ENCODE measurements at places on chromosomes 6 and 20. TPM values are rescaled to one million over a fixed set of nuclear protein-coding genes. Genes with fewer than 3 reads are reported as not detected.

DNA sequence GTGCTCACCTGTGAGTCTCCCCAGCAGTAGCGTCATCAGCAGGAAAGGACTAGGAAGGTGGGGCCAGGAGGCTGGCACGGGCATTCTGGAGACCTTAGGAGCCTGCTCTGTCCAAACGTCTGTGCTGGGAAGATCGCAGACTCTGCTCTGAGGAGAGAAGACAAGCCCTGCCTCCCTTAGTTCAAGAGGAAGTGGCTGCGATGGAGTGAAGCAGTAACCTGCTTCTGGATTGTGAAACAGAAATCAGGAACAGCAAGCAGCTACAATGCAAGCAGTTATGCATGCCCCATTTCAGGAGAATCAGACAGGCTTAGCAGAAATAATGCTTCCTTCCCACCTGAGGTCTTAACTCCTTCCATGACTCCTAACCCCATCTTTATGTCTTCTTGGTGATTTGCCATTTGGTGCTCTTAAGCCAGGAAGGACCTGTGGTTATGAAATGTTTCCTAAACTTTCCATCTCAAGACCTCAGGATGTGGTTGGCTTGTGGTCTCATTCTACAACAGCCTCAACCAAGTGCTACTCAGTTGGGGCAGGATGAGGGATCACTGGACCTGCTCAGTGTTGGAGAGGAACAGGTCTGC, at the start of gene SIRPB1:
Gene SIRPB1, minus strand, starts transcription at position 149 of the 584 bp plus-strand sequence. Its CDS starts 65 bp downstream, at position 84.
- no peak for DNase-seq

DNA sequence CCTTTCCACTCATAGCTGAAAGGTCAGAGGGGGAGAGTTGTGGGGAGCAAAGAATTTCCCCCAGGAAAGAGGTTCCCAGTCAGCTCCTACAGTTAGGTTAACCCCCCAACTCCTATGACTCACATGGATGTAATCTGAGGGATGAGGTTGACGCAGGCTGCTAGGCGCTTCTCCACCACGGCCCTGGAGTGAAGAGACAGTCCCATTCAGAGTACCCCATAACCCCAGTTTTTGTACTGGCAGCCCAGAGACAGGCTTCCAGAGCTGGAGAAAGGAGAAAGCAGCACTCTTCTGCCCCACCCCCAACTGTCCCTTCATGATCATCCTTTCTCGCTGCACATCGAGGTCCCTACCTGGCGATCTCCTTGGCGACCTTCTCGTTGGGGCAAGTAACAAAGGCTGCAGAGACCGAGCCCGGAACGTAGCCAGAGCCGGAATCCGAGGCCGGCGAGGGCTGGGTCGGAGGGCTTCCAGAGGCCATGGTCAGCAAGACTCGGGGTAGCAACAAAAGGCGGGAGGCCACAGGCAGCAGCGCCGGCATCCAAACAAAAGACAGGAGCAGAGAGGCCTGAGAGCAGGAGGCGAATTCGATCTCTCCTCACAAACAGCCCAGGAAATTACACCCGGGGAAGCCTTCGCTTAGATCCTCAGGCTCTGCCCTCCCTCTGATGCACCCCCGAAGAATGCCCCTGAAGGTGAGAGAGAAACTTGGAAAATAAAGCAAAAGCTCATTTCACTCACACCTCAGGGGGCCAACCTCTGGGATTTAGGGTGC, 592 bp downstream of the CUTA start:
- no peak for DNase-seq

VSX1 gene
- not detected for total RNA-seq

PRSS35 gene
- 2.0 TPM for total RNA-seq

DNA sequence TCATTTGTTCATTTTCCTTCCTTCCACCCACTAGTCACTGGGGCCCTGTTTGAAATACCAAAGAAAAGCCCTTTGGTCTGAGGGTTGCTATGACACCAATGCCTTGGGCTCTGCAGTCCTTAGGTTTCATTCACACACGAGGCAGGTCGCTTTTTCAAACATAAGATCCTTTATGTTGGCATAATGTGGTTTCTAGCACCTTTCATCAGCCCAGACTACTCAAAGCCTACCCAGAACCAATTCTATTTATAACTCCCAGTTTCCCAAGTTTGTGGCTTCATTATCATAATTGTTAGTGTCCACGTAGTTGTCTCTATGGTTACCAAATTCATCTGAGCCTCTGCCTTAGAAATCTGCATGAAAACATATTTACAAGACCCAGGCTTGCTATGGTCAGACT, 6.6 kb upstream of the TP53RK start:
- DNase-seq = no peak

GRCh38 chr6:101395345-101395744, 1.8 kb downstream of the GRIK2 start:
- DNase-seq = no peak

NOTCH4 gene
- total RNA-seq = 5.3 TPM

DNA sequence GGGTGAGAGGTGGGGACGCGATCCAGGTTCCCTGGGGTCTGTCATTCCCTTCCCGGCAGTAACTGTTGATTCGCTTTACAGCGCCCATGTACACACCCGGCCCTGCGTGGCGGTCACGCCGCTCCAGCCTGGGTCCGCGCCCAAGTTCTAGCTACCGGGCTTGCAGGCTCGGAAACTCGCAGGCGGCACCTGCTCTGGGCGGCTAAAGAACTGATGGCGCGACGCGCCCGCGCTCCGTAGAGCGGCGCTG, 1.4 kb upstream of the POU3F2 start:
- DNase-seq = no peak

DNA sequence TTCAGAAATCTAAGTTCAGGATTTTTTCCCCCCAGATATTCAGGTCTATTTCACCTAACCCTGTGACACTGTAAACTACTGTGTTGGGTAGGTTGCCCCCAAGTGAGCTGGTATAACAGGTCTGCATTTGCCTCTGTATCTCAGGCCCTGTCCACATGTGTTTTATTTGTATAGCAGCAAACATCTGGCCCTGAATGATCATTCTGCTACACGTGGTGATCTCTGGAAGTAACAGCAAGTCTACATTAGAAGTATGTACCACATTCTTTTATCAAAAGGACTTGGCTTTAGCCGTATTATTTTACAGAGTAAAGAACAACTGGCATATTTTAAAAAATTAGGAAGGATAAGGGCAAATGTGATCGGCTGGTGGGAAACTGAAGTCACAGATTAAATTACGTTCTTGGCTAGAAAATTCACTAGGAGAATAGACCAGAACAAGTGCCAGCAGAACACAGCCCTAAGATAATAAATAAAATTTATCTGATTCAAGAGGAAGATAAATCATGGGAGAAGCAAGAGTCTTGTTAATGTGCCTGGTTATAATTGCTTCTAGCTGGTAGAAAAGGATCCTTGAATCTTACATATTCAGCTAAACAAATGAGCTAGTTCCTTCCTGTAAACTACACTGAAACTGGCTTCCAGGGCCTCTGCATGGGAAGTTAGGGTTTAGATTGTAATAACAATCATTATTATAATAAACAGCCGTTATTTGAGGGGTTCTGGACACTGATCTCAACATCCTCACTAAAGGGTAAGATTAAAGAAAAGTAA, 192.1 kb downstream of the SAMD5 start:
- no peak for DNase-seq

- DNase-seq = no peak
Observed at GRCh38 chr6:94217836-94218235, 798.5 kb upstream of the EPHA7 start.

DNA sequence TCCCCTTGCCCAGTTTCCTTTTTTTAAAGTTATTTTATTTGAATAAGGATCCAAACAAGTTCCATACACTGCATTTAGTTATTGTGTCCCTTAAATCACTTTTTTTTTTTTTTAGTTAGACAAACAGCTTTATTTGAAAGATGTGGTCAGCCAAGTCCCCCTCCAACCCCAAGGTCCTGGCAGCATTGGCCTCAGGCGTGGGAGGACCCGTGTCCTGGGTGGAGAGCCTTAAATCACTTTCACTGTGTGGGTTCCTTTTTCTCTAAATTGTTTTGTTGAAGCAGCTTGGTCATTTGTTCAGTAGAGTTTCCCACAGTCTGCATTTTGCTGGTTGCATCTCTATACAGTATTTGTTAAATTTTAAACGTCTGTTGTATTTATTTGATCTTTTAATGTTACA, 5.2 kb upstream of the TBCC start:
- no peak for DNase-seq

- DNase-seq = no peak
Observed at GRCh38 chr6:112480553-112480952, 133.4 kb downstream of the RFPL4B start.

Measured in frontal cortex (tissue), 4 donors.